Urinary bladder (tissue), 4 donors: ENCODE measurements at places on chromosomes 13 and 19.

DNA sequence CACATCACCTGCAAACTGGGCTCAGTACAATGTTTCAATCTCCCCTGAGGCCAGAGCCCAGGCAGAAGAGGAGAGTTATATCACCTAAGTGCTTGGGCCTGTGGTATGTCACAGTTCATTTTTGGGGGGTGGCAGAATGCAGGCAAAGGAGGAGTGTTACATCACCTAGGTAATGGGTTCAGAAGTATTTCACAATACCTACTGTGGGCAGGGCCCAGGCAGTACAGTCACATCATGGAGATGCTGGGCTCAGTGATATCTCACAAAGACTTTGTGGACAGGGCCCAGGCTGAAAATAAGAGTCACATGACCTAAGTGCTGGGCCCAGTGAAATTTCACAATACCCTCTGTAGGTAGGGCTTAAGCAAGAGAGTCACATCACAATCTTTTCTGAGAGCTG, 12.7 kb upstream of the ZNF728 start:
- no peak for DNase-seq

DNA sequence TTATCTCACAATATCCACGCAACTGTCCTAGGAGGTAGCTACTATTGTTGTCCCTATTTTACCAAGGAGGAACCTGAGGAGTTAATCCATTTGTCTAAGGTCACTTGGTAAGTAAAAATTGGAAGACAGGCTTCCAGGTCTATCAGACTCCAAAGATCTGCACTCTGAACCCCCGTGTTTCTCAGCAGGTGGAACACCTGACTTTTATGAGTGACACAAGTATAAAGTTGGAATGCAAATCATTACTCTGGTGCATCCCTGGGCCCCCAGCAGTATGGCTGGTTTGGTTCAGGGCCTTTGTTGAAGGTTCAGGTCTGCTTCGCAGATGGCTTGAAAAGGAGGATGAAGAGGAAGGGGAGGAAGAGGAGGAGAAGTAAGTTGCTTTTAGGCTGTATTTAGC, 46.0 kb downstream of the RGCC start:
- no peak for DNase-seq

DNA sequence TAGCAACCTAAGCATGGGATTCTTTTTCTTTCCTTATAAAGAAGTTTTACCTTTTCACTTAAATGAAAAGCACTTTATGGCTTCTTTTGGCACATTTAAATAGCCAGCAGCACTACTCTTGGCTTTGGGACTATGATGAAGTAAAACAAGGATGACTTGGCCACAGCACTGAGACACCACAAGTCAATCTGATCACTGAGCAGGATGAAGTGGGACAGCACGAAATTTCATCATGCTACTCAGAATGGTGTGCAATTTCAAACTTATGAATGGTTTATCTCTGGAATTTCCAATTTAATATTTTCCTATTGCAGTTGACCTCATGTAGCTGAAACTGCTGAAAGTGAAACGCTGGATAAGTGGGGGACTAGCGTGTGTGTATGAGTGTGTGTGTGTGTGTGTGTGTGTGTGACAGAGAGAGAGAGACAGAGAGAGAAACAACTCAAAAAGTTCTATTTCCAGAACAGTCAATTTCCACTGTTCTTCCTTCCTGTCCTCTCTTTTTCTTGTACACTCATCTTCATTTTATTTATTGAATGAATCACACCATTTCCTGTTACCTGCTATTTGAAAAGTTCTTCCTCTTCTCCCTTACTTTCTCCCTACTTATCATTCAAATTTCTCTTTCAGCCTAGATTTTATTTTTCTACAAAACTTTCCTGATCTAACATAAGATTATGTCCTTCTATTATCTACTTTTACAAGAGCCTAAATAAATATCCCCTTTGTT, 414.2 kb upstream of the MIR17HG start:
- no peak for DNase-seq

DNA sequence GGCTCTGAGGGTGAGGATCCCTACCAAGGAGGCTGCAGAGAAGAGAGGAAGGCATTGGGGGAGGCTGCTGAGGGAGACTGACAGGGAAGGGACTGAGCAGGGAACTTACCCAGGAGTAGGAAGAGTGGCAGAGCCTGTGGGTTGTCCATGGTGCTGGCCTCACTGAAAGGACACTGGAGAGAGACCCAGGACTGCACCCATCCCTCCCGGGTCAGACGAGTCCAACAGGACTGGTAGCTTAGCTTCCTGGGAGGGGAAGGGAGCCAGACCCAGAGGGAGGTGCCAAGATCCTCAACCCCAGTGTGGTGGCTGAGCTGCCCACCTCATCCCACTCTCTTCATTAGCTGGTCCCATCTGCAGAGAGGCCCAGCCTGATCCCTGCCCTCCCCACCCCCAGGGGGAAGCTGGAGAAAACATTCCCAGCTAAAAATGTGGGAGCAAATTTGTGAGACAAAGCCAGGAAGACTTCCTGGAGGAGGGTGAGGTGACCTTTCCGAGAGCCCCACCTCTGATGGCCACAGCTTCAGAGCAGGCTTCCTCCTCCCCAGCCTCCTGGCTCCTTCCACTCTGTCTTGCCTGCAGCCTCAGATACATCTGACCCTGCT, at the start of gene VSIG10L:
TSS of gene VSIG10L (minus strand) at position 164 of the 605 bp plus-strand sequence. CDS start at position 149, 15 bp downstream.
- no peak for DNase-seq

- peak; percentile 80 for DNase-seq
Measured at GRCh38 chr19:11848594-11849469, at the start of gene ZNF439. ZNF439 (plus strand) TSS chr19:11848726; CDS start chr19:11848868, 142 bp downstream.

- DNase-seq = no peak
Measured at GRCh38 chr13:110716247-110716515, 2.7 kb downstream of the ING1 start.

- DNase-seq = no peak
Measured at GRCh38 chr13:95002126-95002525, 289.8 kb upstream of the SOX21 start.

- no peak for DNase-seq
Measured at GRCh38 chr13:104766319-104766718, 1700.1 kb upstream of the SLC10A2 start.

GRCh38 chr19:51203916-51204315, 21.0 kb upstream of the CD33 start:
- DNase-seq = no peak

- DNase-seq = no peak
Measured at GRCh38 chr13:104650431-104650830, 1584.2 kb upstream of the SLC10A2 start.

GRCh38 chr13:96431044-96431581, 341.2 kb downstream of the HS6ST3 start:
- no peak for DNase-seq

- peak; percentile 66 for DNase-seq
Measured at GRCh38 chr13:44437356-44438233, 64.0 kb downstream of the SERP2 start.

GRCh38 chr13:90898811-90899210, 448.7 kb upstream of the MIR17HG start:
- no peak for DNase-seq

DNA sequence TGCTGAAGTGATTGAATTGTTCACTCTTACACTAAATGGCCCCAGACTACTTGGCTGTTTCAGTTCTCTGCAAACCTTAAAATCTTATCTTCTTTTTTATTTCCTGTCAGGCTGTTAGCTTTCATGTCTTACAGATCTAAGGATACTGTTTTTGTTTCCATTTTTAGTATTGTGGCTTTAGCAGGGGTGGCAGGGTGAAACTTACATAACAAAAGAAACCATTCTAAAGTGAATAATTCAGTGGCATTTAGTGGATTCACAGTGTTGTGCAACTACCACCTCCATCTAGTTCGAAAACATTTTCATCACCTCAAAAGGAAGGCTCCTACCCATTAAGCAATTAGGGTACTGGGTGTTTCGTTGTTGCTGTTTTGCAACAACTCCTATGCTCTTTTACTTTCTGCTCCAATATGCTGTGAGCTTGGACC, 19.8 kb downstream of the TMEM272 start:
- DNase-seq = no peak

- DNase-seq = no peak
Measured at GRCh38 chr13:94239135-94239534, 240.3 kb downstream of the DCT start.

GRCh38 chr13:80359778-80360452, 19.0 kb upstream of the SPRY2 start:
- no peak for DNase-seq

GRCh38 chr19:2820112-2820702, 539 bp downstream of the ZNF554 start:
- no peak for DNase-seq

DNA sequence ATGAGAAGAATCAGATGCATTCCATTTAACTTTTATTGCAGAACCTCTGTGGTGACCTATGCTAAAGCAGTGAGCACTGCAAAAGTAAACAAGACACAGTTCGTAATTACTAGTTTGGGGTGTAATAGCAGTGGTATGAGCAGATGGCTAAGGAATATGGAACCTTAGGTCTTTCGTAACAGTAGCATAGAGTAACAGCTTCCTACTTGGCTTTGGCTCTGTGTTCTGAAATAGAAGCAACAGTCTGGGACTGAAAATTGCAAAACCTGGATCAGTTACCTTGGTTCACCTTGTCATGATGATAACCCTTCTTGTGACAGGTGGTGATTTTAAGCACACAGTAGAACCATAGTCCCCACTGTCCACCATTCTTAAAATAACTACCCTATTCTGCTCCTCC, 303.4 kb downstream of the GPC6 start:
- DNase-seq = no peak

DNA sequence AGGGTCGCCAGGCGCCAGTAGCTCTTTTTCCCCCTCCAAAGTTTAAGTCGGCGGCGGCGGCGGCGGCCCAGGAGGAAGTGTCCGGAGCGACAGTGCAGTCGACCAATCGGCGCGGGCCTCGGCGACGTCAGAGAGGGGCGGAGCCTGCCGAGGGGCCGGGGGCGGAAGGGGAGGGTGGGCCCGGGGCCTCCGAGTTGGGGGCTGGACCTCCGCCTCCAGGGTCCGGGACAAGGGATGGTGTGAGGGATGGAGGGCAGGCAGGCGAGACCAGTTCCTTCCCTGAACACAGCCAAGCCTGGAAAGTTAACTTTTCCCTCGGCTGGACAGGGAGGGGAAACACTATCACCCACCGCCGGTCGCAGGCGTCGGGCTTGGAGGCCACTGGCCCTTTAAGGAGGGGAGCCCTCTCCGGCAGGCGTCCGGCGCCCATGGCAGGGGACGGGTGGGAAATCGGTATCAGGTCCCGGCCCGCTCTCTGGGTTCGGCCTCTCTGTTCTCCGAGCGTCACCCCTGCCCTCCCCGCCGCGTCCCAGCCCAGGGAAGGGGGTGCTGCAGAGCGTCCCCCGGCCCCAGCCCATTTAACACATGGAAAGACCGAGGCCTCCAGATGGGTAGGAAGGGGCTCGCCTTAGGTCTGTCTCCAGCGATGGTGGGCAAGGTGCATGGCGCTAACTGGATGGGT, at the start of gene PRKD2:
TSS of gene PRKD2 (minus strand) at position 81 of the 682 bp plus-strand sequence. CDS start 744 bp downstream, outside the sequence.
- DNase-seq = peak; percentile 56

GRCh38 chr19:58067240-58067912, 8.3 kb downstream of the ZNF135 start:
- DNase-seq = no peak

- no peak for DNase-seq
Measured at GRCh38 chr13:113399755-113400149, 35.8 kb upstream of the GRTP1 start.

GRCh38 chr19:30498707-30499106, 126.5 kb downstream of the ZNF536 start:
- DNase-seq = no peak

GRCh38 chr13:73059460-73060250, 850 bp downstream of the KLF5 start:
- no peak for DNase-seq

- no peak for DNase-seq
Measured at GRCh38 chr13:113828282-113828825, 35.5 kb downstream of the GAS6 start.

GRCh38 chr13:98847780-98848179, 95.3 kb upstream of the SLC15A1 start:
- no peak for DNase-seq

DNA sequence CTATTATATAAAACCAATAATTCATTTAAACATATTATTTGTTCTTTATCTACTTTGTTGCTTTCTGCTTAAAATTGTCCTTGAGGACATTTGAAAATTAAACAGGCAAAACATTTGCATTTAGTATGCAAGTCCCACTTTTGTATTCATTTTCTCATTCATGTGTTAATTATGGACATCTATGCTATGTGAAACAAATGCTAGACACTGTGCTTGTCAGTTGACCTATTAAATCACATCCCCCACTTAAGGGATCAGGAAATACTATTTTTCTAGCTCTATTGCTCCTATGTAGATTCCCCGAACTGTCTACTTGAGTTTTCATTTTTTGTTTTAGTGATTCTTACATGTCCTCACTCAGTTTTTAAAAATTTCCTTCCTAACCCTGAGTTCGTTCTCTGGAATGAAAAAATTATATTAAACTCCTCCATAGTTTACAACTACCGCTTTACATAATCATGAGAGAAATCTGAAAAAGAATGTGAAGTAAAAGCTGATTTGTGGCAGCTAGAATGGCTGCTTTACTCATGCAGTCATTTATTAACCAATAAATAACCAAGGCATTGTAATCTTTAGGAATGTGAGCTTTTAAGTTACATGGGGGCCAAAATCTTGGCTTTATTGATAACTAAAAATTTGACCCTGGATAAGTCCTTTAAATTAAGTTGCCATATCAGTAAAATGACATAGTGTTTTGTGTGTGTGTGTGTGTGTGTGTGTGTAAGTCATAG, 188.5 kb downstream of the LIG4 start:
- DNase-seq = no peak

DNA sequence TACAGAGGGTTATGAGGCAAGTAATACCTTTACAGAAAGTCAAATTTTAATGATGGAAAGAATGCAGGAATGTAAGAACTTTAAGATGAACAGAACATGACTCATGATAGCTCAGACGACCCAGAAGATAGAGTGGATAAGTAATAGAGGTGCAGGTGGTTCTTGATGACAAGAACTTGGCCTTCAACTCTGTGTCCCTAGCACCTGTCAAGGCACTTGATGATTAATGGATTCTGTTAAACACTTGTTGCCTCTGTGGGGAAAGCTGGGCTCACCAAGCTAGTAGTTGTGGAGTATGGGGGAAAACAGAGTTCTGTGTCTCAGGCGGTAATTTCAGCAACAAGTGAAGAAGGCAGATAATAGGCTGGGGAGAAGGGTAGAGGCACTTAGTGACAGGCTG, 306.2 kb downstream of the ATP8A2 start:
- no peak for DNase-seq

- no peak for DNase-seq
Measured at GRCh38 chr19:38736413-38737280, 7.6 kb downstream of the CAPN12 start.

GRCh38 chr19:27671876-27672275, 1541.1 kb downstream of the UQCRFS1 start:
- no peak for DNase-seq

DNA sequence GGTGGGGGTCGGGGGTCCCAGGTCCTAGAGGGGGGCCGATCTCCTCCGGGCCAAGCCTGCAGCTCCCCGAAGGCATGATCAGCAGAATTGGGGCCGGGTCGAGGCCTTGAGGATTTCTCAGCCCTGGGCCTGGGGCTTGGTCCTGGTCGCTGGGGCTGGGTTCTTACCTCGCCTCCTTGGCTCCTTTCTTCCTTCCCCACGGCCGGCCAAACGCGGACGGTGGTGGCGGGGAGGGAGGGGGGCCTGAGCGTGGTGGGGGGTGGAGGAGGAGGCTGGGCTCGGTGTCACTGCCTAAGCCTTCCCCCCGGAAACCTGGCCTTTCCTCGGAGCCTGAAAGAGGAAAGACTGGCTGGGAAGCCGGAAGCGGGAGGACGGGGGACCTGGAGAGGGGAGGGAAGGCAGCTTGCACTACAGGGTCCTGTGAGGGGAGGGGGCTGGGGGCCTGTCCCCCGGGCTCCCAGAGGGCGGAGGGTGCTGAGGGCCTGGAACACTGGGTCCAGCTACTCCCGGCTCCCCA, at the start of gene ZNF579:
TSS of gene ZNF579 (minus strand) at position 221 of the 517 bp plus-strand sequence. CDS start 1,209 bp downstream, outside the sequence.
- no peak for DNase-seq
